ENCODE measurements at places on chromosomes 16 and 17.
A peak's percentile ranks its signal among the peaks of the same experiment; 100 is the strongest.

- no peak for DNase-seq
These were observed 17.1 kb downstream of the MRTFB start for GRCh38 chr16:14088155-14088753.

DNA sequence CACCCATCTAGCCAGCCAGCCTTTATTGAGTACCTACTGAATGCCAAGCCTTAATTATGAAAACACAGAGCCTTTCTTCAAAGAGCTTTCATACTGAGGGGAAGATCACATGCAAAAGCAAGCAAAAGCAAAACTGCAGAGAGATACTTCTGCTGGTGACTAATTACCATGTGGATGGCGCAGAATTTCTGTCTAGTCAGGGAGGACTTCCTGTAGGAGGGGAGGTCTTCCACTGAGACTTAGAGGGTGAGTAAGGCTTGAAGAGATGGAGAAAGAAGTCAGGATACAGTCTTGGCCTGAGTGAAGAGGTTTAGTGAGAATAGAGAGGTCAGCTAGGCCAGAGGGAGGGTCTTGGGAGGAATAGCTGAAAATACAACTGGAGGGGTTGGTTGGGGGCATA, 53.9 kb upstream of the CCL2 start:
- no peak for DNase-seq

- no peak for DNase-seq
These were observed 77.3 kb downstream of the CEP112 start for GRCh38 chr17:66114609-66115008.

DNA sequence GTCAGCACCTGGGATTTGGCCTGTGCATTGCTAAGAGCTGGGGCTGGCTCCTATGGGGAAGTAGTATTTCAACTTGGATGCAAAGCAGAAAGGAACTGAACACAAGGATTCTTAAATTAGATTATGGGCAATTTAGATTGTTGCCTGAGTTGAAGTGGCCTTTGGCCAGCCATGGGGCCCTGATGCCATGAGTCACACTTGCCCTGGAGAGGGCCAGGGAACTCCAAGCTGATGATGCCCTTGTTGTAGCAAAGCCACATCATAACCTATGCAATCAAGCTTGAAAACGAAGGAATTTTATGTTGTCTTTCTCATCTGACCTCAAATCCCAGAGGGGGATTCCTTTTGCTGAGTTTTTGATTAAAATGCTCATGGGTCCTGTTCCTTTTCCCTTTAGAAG, 3.9 kb upstream of the SPATA32 start:
- DNase-seq: no peak

DNA sequence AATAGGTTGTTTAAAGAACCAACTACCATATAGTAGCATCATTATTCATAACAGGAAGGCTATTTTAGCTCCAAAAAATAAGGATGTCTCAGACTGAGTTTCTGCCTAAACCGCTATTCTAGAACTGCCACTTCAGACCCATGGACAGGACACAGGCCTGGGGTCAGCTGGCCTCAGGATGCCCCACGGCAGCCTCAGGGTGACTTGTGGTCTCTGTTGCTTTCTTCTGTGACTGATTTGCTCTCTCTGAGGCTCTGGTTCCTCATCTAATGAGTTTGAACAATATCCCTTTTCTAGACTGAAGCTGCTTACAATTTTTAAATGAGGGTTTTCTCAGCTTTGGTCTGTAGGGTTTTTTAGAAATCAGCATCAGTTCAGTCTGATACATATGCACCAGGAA, 31.8 kb upstream of the IRF8 start:
- DNase-seq: no peak

- no peak for DNase-seq
These were observed 26.5 kb upstream of the PPM1D start for GRCh38 chr17:60573236-60574051.

- DNase-seq: no peak
These were observed 37.6 kb downstream of the CBFA2T3 start for GRCh38 chr16:88939245-88939971.

- DNase-seq: no peak
These were observed 44.1 kb upstream of the SEC14L1 start for GRCh38 chr17:77096570-77097214.

DNA sequence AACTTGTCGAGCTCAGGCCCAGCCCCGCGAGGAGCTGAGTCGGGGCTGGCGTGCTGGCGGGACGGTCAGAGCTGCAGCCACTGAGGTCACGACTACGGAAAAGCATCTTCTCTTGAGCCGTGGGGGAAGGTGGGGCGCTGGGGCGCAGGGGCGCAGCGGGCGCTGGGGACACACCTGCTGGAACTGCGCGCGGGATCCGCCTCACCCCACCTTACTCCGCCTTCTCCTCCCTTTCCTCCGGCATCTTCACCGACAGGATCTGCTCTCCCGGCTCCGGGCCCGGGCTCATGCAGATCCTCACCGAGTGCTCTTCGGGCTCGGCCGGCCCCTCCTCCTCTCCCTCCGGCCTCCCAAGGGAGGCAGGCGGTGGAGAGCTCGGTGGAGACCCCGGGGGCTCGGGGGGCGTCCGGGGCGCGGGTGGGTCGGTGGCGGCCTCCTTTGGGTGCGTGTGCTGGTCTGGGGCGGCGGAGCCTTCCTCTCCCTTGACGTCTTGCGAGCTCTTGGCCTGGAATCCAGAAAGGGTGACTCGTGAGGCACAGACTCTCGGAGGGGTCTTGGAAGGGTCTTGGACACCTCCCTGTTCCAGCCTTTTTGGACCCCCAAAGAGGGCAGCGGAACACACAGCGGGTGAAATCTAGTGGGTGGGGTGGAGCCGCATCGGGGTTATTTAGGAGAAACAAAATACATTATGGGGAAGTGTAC, 81.8 kb upstream of the KIFC3 start:
- no peak for DNase-seq

DNA sequence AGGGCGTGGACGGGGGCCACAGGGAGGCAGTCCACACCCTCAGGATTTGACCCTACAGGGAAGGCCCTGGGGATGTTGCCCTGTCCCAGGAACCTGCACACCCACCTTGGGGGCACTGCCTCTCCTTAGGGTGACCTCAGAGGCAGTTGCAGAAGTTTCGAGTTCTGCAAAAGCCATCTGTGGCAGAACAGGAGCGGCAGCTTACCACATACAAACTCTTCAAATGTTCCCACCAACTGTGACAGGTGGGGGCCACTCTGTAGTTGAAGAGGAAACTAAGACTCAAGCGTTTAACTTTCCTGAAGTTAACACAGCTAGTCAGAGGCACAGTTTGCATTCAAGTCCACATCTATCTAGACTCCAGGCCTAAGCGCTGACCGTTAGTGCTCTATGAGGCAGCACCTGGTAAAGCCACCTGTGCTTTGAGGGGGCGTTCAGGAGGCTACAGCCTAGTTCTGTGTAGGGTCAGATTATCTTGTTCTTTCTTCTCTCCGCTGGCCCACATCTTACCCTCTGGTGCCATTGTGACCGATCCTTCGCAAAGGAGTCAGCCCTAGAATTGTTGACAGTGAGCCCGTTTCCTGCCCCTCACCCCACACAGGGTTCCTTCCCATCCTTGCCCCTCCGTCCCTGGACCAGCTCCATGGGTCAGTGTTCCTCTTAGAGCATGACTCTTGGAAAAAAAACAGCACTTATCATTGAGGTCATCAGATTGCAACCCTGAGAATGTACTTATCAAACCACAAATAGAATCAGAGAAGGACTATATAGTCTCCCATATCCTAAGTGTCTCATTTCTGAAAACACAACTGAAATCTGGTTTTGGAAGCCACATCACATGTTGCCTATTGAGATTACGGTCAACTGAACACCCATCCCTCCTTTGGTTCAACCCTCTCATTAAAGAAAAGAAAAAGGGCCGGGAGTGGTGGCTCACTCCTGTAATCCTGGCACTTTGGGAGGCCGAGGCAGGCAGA, 45.4 kb downstream of the CDH1 start:
- no peak for DNase-seq

DNA sequence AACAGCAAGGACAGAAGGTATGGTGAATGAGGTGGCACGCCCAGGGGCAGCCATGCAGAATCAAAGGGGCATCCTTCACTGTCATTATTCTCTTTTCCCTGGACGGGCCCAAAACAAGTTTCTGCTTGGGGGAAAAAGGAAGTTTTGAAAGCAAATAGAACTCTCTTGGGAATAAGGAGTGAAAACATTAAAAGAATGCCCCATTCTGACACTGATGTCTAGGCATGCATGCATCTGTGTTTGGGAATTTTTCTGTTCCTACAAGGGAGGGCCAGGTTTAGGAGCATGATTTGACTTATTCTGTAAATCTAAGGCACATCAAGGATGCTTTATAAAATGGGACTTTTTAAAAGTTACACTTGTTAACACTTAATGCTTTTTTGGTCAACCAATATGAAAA, 34.3 kb upstream of the SLC12A3 start:
- DNase-seq: no peak

DNA sequence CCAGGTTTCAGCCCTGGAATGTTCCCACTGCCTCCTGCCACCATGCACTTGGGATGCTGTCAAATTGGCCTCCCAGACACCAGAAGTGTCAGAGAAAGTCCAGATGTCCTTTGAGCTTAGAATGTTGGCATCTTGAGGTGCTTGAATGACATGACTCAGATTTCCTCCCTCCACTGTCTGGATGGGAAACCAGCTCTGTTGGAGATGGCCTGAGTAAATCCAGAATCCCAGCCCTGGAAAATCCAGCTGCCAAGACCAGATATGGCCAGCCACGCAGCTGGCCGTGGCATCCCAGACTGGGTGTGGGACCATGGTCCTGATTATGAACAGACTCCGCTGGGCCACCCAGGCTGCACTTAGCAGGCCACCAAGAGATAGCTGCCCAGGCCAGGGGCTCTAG, 57.0 kb upstream of the CLEC3A start:
- DNase-seq: no peak

GRCh38 chr17:6591599-6592158, 35.3 kb upstream of the PITPNM3 start:
- no peak for DNase-seq

- DNase-seq: no peak
These were observed 36.3 kb upstream of the NETO2 start for GRCh38 chr16:47180073-47180472.

GRCh38 chr16:17171250-17172143, 299.3 kb downstream of the XYLT1 start:
- no peak for DNase-seq

GRCh38 chr16:50497592-50497991, 50.6 kb upstream of the NKD1 start:
- no peak for DNase-seq

DNA sequence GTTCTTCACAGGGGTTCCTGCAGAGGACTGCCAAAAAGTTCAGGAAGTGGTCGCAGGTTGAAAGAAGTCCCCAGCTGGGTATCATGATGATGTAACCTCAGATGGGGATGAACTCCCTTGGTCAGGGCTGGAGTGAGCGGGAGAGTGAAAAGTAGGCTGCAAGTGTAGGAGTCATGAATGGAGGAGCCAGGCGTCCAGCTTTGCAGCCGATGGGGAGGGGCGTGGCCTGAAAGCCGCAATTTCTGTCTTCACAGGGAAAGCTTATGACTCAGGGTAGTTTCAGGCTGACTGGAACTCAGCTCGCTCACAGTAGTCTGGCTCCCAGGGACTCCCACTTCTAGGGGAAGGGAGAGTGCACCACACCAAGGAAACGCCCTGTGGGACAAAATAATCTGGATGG, 70.0 kb upstream of the HS3ST3A1 start:
- no peak for DNase-seq

GRCh38 chr17:65660947-65661346, 99.5 kb upstream of the AXIN2 start:
- DNase-seq: no peak

DNA sequence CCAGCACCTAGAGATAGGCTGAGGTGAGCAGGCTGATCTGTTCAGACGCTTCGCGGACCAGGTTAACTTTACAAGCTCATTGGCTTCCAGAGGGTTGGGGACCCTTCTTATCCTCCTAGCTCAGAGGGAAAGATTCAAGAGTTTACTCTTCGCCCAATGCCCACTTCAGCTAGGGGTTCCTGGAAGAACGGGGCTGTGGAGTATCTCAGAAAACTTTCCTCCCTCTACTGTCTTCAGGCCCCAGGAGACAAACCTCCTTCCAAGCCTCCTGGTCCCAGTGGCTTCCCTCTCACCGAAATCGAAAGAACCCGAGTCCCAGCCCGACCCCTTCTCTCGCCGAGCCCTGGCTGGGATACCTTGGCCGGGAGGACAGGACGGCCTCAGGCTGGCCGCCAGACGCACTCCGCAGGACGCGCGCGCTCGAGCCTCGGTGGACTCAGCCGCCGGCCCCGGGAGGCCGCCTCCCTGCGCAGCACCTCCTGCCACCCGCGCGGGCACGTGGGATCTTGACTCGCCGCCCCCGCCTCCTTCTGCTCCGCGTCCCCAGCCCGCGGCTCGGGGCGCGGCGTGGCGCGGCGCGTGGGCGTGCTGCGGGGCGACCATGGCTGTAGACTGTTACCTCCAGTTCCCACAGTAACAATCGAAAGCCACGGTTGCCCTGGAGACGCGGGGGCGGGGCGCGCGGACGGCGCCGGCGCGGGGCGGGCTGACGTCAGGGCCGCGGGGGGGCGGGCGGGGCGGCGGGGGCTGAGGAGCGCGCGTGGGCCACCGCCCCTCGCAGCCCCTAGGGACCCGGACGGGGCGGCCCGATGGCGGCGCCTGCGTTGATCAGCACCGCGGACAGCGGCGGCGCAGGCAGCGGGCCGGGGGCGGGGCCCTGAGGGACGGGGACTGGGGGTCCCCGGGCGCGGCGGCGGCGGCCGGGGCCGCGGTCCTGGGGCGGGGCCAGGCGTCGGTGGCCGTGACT, 5.3 kb upstream of the HIC1 start:
- DNase-seq: peak; percentile 94

- no peak for DNase-seq
These were observed 107.6 kb downstream of the ZNF423 start for GRCh38 chr16:49748322-49748721.

- no peak for DNase-seq
These were observed 27.1 kb upstream of the SSTR5 start for GRCh38 chr16:1045310-1045992.

GRCh38 chr16:66858740-66859396, 14.7 kb downstream of the CA7 start:
- no peak for DNase-seq

- no peak for DNase-seq
These were observed 149.2 kb downstream of the NPIPB5 start for GRCh38 chr16:22659933-22660332.

- DNase-seq: peak; percentile 30
These were observed 43.4 kb downstream of the SLFN5 start for GRCh38 chr17:35286120-35286781.

- no peak for DNase-seq
These were observed 22.9 kb downstream of the COPZ2 start for GRCh38 chr17:48014595-48015111.

GRCh38 chr16:71432906-71433305, 8.9 kb downstream of the TLE7 start:
- DNase-seq: no peak

Measured in stimulated activated CD4-positive, alpha-beta T cell treated with anti-CD3 and anti-CD28 coated beads, Interleukin-4, amount 100 ng/mL, for 4 hours (primary cell).